ENCODE measurements at places on chromosomes 7 and 10.

GRCh38 chr10:133237241-133237587 lies 441 bp upstream of the VENTX start:
- no peak for DNase-seq

DNA sequence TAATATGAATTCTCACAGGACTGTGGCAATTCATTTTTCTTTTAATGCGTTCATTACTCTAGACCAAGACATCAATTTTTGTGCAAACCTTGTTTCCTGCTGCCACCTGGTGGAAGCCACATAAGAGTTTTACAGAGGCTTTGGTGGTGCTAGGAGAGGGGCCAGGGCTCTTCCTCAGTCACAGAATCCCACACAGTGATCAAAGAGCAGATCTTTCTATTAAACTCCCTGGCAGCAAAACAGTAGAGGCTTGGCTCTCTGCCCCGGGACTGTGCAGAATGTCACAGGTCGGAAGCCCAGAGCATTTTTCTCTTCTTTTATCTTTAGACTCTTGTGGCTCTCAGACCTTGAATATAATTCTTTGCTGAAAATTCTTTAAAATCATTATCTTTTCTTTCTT lies 506.4 kb upstream of the C7orf33 start:
- DNase-seq: no peak

- no peak for DNase-seq
Measured at GRCh38 chr10:70035531-70035930, 17.1 kb upstream of the MACROH2A2 start.

DNA sequence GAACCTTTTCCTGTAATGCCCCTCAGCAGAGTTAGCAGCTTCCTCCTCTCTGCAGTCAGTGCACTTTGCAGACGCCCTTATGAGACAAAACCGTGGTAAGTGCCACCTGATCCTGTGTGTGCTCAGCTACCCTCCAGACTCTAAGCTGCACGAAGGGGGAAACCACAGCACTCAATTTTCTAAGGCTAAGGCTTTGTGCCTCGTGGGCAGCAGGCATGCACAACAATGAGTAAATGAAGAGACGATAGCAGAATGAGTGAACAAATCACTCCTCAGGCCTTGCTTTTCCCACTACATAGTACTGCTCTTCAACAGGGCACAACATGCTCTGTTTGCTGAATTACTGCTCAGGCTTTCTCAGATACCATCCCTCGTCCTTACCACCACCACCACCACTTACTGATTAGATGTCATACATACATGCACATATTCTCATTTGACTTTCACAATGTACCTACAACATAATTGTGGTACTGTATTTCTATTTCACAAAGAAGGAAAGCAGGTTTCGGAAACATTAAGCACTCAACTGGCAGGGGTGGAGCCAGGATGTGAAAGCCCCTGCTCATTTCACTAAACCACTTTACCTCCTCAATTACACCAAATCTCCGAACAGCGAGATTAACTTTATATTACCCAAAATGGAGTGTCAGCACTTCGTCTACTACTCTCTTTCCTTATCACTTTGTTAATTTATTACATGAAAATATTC lies 85.4 kb downstream of the ICA1 start:
- peak; percentile 12 for DNase-seq

DNA sequence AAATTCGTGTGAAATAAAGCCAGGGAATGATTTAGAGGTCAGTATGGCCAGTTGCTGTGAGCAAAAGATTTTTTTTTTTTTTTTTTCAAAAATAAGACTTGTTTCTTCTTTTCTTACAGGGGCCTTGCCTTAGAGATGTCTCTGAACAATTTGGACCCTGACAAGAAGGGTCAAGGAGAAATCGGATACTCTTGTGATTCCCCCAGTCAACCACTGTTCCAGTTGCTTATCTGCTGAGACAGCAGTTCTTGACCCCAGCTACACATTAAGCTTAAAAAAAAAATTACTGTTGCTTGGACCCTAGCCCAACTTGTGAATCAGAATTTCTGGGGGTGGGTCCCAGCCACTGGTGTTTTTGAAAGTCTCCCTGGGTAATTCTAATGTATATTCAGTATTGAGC lies 12.0 kb upstream of the FMC1 start:
- no peak for DNase-seq
